Upper lobe of left lung (tissue), 6 donors: ENCODE measurements at places on chromosomes 6 and 20.
A peak's percentile ranks its signal among the peaks of the same experiment; 100 is the strongest.

GRCh38 chr20:57389695-57390603, 1.2 kb upstream of the RBM38 start:
- peak overlapping the region; percentile 86 for H3K4me3 ChIP-seq
- no peak for DNase-seq
- peak overlapping the region; percentile 64 for H3K27ac ChIP-seq
- no peaks in the 10 kb centered on the region for H3K36me3 ChIP-seq

DNA sequence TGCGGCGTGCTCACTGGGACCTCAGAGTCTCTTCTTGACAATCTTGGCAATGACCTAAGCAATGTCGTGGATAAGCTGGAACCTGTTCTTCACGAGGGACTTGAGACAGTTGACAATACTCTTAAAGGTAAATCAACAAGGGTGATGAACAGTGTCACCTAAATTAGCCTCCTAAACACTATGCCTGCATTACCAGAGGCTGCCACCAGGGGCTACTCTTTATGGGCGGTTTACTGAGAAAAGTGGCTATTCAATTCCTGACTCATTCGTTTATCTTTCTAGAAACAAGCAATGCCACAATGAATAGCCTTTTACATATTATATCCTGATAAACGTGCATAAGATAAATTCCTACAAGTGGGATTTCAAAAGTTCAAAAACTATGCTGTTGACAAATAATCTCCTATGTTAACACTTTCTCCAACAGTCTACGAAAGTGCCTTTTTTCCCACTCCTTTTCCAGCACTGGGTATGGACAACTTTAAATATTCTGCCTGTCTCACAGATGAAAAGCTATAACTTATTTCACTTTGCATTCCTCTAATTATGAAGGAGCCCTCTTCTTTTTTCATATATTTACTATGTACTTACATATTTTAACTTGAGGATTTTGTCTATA, 1.3 kb downstream of the BPIFA2 start:
- H3K36me3 ChIP-seq, result no peaks in the 10 kb centered on the region
- H3K4me1 ChIP-seq, result no peaks in the 10 kb centered on the region
- no peak overlapping the region for H3K4me3 ChIP-seq
- H3K27ac ChIP-seq, result no peak overlapping the region
- DNase-seq, result no peak

DNA sequence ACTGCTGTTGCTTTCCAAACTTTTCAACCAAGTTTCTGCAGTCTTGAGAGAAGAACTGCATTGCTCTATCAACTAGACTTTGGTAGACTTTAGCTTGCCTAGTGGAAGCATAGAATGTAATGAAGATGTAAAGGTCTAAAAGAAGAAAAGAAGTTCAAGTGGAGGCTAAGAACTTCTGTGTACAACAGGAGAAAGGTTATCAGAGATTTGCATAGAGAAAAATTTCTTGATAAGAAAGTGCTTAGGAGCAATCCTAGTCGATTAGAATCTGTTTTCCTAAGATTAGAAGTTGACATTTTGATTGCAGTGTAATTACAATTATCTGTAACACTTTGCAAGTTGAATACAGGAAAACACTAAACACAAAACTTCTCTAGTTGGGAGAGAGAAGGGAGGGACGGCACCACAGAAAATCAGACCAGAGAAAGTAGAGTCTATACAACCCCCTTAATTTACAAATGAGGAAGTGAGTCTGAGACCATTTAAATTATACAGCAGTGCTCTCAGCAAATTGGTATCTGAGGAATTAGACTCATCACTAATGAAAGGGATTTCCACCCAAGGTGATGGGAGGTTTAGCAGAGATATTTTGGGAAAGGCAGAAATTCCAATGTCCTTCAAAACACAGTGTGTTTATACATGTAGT, 194.3 kb upstream of the MARCKS start:
- H3K4me1 ChIP-seq, result peaks cover 3% of the 10 kb centered on the region
- H3K36me3 ChIP-seq, result no peaks in the 10 kb centered on the region
- no peak overlapping the region for H3K27ac ChIP-seq

- no peaks in the 10 kb centered on the region for H3K36me3 ChIP-seq
- H3K27ac ChIP-seq, result no peak overlapping the region
- H3K27me3 ChIP-seq, result no peaks in the 10 kb centered on the region
- no peak overlapping the region for H3K4me3 ChIP-seq
- no peak for DNase-seq
Measured at GRCh38 chr6:141685416-141685815, 447.3 kb upstream of the GJE1 start.

DNA sequence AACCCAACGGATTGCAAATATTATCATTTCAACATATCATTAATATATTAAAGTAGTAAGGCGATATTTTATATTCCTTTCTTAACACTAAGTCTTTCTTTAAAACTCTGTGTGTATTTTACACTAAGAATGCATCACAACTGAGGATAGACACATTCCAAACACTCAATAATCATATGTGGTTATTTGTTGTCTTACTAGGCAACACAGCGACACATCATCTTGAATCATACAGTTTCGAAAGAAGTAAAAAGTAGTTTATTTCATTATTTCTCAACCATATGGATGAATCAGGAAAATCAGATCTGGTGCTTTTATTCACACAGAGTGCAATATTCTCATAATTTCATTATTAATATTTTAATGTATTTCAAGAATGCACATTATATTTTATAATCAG, 662.4 kb downstream of the EPHA7 start:
- no peaks in the 10 kb centered on the region for H3K36me3 ChIP-seq
- H3K27me3 ChIP-seq, result no peaks in the 10 kb centered on the region
- H3K27ac ChIP-seq, result no peak overlapping the region
- DNase-seq, result no peak
- H3K4me3 ChIP-seq, result no peak overlapping the region
- no peaks in the 10 kb centered on the region for H3K4me1 ChIP-seq

GRCh38 chr6:159118924-159119323, 50.3 kb upstream of the FNDC1 start:
- H3K27ac ChIP-seq, result peak overlapping the region; percentile 72
- no peaks in the 10 kb centered on the region for H3K27me3 ChIP-seq
- DNase-seq, result no peak
- no peaks in the 10 kb centered on the region for H3K36me3 ChIP-seq
- peaks cover 4% of the 10 kb centered on the region for H3K4me1 ChIP-seq

GRCh38 chr20:2358006-2358405, 22.7 kb upstream of the TGM6 start:
- no peak overlapping the region for H3K4me3 ChIP-seq
- no peaks in the 10 kb centered on the region for H3K27me3 ChIP-seq
- H3K36me3 ChIP-seq, result no peaks in the 10 kb centered on the region
- H3K27ac ChIP-seq, result no peak overlapping the region
- DNase-seq, result no peak

DNA sequence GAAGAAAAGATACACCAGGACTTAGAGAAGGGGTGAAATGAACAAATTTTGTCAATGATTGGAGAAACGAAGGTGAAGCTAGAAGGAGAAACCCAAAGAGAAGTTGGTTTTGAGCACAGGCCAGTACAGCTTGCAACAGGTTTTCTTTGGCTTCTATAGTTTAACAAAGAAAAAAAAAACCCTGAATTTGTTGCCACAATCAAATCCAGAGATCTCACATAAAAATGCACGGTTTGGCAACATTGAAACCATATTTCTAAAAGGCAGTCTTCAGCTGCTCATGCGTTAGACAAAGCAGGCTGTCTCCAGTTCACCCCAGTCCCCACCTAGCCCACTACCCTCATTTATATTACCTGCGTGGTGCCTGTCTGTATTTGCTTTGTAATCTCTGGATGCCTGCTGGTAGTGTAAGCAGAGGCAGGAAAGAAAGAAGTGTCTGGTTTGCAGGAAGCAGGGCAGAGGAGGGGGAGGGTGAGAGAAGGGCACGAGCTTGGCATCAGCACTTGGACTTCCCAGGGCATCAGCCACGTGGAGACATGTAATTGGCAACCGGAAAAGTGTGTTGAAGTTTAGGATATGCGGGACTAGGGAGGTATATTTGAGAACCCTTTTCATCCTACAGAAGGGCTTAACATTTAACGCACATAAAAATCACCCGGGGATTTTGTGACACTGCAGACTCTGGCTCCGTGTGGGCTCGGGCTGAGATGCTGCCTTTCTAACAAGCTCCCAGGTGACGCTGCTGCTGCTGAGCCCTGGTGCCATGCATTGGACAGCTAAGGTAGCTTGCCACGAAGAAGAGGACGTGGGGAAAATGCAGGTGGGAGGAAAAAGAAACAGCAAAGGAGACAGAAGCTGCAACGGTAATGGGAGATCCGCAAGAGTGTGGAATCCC, 14.4 kb downstream of the PFDN4 start:
- H3K36me3 ChIP-seq, result peaks cover 26% of the 10 kb centered on the region
- H3K27ac ChIP-seq, result no peak overlapping the region
- no peaks in the 10 kb centered on the region for H3K27me3 ChIP-seq

- peak overlapping the region; percentile 4 for H3K4me3 ChIP-seq
- peak overlapping the region; percentile 61 for H3K27ac ChIP-seq
- H3K4me1 ChIP-seq, result peaks cover 36% of the 10 kb centered on the region
- H3K36me3 ChIP-seq, result no peaks in the 10 kb centered on the region
- H3K27me3 ChIP-seq, result no peaks in the 10 kb centered on the region
Measured at GRCh38 chr6:156883497-156884252, 106.5 kb downstream of the ARID1B start.

- H3K27ac ChIP-seq, result no peak overlapping the region
- H3K27me3 ChIP-seq, result no peaks in the 10 kb centered on the region
- no peaks in the 10 kb centered on the region for H3K4me1 ChIP-seq
- no peak for DNase-seq
- H3K36me3 ChIP-seq, result no peaks in the 10 kb centered on the region
Measured at GRCh38 chr6:35154947-35155346, 13.8 kb upstream of the TCP11 start.

GRCh38 chr6:109434456-109434855, 6.0 kb downstream of the PPIL6 start:
- H3K36me3 ChIP-seq, result no peaks in the 10 kb centered on the region
- no peaks in the 10 kb centered on the region for H3K27me3 ChIP-seq
- no peak overlapping the region for H3K27ac ChIP-seq
- no peak overlapping the region for H3K4me3 ChIP-seq
- peaks cover 4% of the 10 kb centered on the region for H3K4me1 ChIP-seq

- no peak overlapping the region for H3K4me3 ChIP-seq
- no peaks in the 10 kb centered on the region for H3K4me1 ChIP-seq
- no peaks in the 10 kb centered on the region for H3K36me3 ChIP-seq
- no peak overlapping the region for H3K27ac ChIP-seq
Measured at GRCh38 chr6:120392941-120393340, 941.3 kb downstream of the TBC1D32 start.

- peaks cover 56% of the 10 kb centered on the region for H3K4me1 ChIP-seq
- DNase-seq, result no peak
- H3K36me3 ChIP-seq, result no peaks in the 10 kb centered on the region
Measured at GRCh38 chr20:36860811-36861624, 14.9 kb upstream of the TLDC2 start.

- DNase-seq, result no peak
- no peak overlapping the region for H3K27ac ChIP-seq
Measured at GRCh38 chr6:168183613-168183970, 104.6 kb upstream of the FRMD1 start.

DNA sequence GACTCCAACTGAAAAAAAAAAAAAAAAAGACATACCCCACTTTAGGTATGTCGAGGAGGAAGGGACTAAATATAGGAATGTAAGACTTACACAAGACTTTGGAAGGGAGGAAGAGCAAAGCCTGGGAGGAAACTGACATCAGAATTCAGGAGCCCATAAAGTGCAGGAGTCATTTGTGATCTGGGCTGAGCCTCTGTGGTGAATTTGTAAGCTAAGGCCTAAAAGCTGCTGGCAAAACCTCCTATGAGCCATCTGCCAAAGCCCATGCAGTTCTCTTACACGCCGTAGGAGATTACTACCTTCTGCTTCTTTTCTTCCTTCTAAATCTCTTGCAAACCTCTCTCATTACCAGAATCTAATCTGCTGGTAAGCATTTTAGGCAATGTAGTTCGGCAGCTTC, 52.0 kb upstream of the THEMIS start:
- H3K27ac ChIP-seq, result no peak overlapping the region
- H3K27me3 ChIP-seq, result no peaks in the 10 kb centered on the region
- H3K4me3 ChIP-seq, result no peak overlapping the region
- no peak for DNase-seq

GRCh38 chr6:137874204-137875057, 7.4 kb downstream of the TNFAIP3 start:
- H3K27ac ChIP-seq, result peak overlapping the region; percentile 75
- DNase-seq, result peak; percentile 78
- no peaks in the 10 kb centered on the region for H3K27me3 ChIP-seq
- H3K4me1 ChIP-seq, result peaks cover 63% of the 10 kb centered on the region
- H3K4me3 ChIP-seq, result no peak overlapping the region

DNA sequence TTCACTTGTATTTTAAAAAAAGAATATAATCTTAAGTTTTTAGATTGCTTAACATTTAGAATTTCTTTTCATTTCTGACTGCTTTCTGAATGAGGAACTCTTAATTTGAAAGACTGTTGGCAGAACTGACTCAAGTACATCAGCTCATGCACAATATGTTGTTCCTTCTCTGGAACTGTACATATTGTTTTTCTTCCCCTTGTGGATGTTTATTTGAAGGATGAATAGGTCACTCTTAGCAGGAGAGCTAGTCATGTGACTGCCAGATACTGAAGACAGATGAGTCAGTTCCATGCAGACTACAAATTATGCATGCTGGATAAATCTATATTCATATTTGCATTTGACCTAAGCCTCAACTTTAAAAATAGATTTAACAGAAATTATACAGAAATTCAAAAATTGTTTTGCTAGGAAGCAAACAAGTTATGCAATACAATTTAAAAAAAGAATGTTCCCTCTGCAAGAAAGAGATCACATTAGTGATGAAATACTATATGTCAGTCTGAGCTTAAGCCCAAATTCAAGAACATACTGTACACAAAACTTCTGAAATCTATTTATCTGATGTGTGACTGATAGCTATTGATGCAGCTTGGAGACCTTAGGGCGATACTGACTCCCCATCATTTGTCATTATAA, 1274.9 kb upstream of the GJE1 start:
- peaks cover 3% of the 10 kb centered on the region for H3K4me1 ChIP-seq
- H3K27ac ChIP-seq, result peak overlapping the region; percentile 38
- no peaks in the 10 kb centered on the region for H3K36me3 ChIP-seq
- H3K4me3 ChIP-seq, result no peak overlapping the region
- no peaks in the 10 kb centered on the region for H3K27me3 ChIP-seq

GRCh38 chr20:1125277-1125676, 6.9 kb downstream of the PSMF1 start:
- DNase-seq, result no peak
- no peak overlapping the region for H3K27ac ChIP-seq
- H3K4me1 ChIP-seq, result peaks cover 42% of the 10 kb centered on the region
- H3K27me3 ChIP-seq, result no peaks in the 10 kb centered on the region

DNA sequence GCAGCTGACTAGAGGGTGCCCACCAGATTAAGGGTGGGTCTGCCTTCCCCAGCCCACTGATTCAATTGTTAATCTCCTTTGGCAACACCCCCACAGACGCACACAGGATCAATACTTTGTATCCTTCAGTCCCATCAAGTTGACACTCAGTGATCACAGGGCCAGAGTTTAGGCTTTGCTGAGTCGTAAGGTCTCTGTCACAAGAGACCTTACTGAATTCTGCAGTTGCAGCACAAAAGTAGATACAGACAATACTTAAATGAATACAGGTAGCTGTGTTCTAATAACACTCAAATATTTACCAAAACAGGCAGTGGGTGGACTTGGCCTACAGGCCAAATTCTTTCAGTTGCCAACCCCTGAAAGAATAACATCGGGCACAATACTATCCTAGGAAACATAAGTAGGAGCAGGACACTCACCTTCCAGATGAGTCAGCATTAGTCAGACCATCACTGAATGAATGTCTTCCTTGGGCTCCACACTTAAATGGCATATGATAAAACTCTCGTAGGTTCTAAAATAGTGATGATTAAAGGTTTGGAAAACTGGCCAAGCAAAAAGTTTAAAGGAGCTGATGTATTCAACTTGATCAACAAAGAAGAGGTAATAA, 190.0 kb downstream of the UBE3D start:
- DNase-seq, result no peak
- H3K27ac ChIP-seq, result no peak overlapping the region
- no peaks in the 10 kb centered on the region for H3K27me3 ChIP-seq
- H3K36me3 ChIP-seq, result no peaks in the 10 kb centered on the region
- H3K4me1 ChIP-seq, result no peaks in the 10 kb centered on the region
